Stimulated activated effector memory CD8-positive, alpha-beta T cell treated with anti-CD3 and anti-CD28 coated beads, Interleukin-12 subunit alpha, Interleukin-12 subunit beta, amount 100 ng/mL, for 72 hours (primary cell): ENCODE measurements at places on chromosomes 5 and 9.

GRCh38 chr5:36177715-36178523 lies 26.0 kb downstream of the SKP2 start:
- no peak for DNase-seq

GRCh38 chr5:169131616-169132301 lies 169.2 kb downstream of the SLIT3 start:
- DNase-seq, result no peak

DNA sequence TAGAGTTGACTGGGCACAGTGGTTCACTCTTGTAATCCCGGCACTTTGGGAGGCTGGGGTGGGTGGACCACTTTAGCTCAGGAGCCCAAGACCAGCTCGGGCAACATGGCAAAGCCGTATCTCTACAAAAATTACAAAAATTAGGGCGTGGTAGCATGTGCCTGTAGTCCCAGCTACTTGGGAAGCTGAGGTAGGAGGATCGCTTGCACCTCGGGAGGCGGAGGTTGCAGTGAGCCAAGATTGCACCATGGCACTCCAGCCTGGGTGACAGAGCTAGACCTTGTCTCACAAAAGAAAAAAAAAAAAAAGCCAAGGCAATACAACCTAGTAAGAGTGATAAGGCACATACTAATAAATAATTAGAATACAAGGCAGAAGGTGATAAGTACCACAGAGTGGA lies 15.8 kb downstream of the NLN start:
- no peak for DNase-seq

- DNase-seq, result no peak
Observed at GRCh38 chr9:14212697-14213420, 101.1 kb downstream of the NFIB start.

- DNase-seq, result no peak
Observed at GRCh38 chr9:134173127-134174072, 9.0 kb upstream of the RNU6ATAC start.

DNA sequence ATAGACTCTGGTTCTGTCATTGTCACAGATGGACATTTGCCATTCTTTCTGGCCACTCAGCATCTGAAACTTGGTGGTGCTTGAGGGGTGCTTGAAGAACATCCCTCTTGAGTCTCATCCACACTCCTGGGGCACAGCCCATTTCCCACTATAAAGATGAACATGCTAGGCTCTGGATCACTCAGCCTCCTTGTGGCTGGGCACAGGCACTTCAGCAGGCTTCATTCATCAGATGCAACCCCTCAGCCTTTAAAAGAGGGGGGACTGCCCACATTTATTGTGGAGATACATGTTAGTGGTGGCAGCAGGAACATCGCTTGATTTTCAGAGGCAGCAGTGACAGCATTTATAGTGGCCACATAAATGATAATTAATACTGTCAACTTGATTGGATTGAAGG lies 124.7 kb upstream of the NIPBL start:
- DNase-seq, result no peak

- DNase-seq, result no peak
Observed at GRCh38 chr5:82185851-82186250, 92.3 kb downstream of the RPS23 start.

DNA sequence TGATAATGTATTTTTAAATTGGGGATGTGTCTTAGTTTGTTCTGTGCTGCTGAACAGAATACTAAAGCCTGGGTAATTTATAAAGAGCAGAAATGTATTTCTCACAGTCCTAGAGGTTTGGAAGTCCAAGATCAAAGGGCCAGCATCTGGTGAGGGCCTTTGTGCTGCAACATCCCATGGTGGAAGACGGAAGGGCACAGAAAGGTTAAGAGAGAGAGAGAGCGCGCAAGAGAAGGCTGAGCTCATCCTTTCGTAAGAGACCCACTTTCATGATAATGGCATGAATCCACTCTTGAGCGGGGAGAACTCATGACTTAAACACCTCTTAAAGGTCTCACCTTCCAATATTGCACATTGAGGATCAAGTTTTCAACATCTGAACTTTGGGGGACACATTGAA lies 79.1 kb upstream of the GOLM1 start:
- DNase-seq, result no peak

GRCh38 chr5:54720341-54720740 lies 202.8 kb downstream of the SNX18 start:
- DNase-seq, result no peak

DNA sequence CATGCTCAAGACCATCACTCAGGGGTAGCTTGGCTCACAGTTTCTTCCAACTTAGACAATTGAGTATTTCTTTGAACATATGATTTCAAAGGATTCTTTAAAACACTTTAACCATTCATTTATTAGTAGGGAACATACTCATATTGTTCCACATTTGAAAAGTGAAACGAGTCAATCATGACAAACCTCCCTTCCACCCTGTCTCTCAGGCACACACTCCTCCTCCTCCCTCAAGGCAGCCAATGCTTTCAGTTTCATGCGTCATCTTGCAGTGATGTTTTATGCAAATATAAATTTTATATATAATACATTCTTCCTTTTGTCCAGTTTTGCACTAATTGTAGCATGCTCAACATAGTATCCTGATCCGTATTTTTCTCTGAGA lies 126.0 kb upstream of the BOD1 start:
- no peak for DNase-seq

- peak; percentile 34 for DNase-seq
Observed at GRCh38 chr9:126159430-126160060, 167.1 kb upstream of the MVB12B start.

GRCh38 chr9:110640736-110641135 lies 27.9 kb upstream of the MUSK start:
- no peak for DNase-seq

GRCh38 chr9:32631991-32632390 lies 3.5 kb downstream of the TAF1L start:
- DNase-seq, result no peak

GRCh38 chr5:149264439-149265067 lies 7.1 kb upstream of the AFAP1L1 start:
- DNase-seq, result peak; percentile 11

GRCh38 chr9:136052991-136053756 lies 41.9 kb downstream of the NACC2 start:
- no peak for DNase-seq

GRCh38 chr5:3110371-3110770 lies 358.9 kb upstream of the IRX2 start:
- no peak for DNase-seq

- no peak for DNase-seq
Observed at GRCh38 chr5:137328991-137329390, 170.1 kb downstream of the SPOCK1 start.

DNA sequence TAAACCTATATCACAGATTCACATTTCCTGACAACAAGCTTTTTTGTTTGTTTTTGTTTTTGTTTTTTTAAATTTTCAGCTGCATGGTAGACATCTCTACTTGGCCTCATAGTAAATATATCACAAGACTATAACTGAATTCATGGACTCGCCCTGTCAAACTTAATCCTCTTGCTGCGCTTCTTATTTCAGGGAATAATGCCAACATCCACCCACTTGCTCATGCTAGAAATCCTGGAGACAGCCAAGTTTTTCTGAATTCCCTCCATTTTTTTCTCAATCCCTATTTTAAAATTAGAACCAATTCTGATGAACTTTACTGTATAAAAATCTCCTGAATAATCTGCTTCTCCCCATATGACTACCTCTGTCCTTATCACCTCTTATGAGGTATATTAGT lies 283.6 kb upstream of the RPS23 start:
- DNase-seq, result no peak

DNA sequence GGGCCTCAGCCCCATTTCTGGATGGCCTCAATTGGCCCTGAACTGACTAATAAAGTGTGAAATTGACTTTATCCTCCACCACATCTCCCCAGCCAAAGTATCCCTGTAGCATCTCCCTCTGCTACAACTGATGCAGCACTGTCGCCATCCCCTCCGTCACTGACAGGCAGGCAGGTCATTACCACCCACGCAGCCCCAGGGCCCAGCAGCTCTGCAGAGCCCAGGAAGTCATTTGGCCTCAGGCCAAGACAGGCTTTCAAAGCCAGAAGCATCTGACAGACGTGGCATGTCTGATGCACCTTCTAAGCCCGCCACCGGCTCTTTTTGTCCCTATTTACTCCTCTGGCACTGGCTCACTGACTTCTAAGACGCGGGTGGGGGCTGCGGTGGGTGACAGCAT lies 65.3 kb downstream of the ARHGEF37 start:
- no peak for DNase-seq

GRCh38 chr5:112649882-112650281 lies 87.8 kb upstream of the APC start:
- no peak for DNase-seq

DNA sequence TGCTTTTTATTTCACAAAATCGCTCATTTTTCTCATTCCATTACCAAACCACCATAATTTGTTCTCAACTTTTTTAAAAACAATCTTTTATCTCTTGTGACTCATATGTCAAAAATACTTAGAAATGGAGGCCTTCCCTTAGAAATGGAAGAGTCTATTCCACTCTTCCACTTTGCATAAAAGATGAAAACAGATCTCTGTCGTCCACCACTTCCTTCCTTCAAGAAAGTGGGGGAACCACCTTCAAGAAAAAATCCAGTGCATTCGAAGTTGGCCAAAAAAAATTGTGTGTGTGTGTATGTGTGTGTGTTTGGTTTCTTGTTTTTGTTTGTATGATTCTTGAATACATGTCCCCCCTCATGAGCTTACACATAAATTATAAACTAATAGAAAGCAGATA lies 628.8 kb upstream of the DMAC1 start:
- DNase-seq, result no peak

GRCh38 chr5:58926541-58926935 lies 343.7 kb downstream of the RAB3C start:
- DNase-seq, result no peak

DNA sequence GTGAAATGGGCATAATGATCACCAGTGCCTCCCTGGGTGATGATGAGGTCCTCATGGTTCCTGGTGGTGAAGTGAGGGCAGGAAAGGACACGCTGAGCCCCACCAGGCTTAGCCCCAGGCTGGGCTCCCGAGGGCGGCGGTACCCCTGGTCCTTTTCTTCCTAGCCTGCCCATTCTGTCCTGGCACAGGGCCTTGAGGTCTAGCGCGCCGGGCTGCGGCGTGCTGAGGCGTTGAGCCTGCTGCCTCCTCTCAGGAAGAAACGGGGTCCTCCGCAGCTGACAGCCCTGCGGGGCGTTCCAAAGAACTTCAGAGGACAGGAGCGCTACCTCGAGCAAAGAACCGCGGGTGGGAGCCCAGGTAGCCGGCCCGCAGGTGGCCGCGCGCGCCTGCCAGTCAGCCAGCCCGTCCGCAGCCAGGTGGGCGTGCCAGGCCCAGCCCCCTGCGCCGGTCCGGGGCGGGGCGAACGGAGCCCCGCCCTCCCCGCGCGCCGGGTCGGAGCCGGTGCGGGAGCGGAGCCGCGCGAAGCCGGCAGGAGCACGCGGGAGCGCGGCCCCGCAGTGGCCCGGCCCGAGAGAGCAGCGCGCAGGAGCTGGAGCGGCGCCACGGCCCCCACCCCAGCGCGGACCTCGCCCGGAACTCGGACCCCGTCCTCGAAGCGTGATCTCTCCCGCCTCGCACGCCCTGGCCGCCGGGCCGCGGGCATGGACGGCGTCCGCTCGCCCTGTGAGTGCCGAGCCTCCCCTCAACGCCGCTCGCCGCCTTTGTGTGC lies at the start of gene WNK2:
Gene WNK2 (plus strand): TSS at position 477 of the 769 bp plus-strand sequence. CDS start 791 bp downstream, outside the sequence.
- DNase-seq, result peak; percentile 35

- DNase-seq, result no peak
Observed at GRCh38 chr5:37696190-37697021, 143.4 kb downstream of the GDNF start.

DNA sequence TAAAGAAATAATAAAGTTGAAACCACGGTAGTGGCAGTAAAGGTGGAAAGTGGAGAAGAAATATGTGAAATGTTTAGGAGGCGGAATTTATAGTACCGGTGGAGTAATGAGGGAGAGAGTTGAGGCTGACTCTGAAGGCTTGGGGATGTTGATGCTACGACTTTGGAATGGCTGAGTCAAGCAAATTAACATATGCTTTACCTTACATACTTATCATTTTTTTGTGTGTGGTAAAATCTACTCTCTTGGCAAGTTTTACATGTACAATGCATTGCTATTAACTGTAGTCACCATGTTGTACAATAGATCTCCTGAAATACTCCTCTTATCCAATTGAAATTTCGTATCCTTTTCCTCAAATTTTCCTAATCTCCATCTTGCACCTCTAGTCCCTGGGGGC lies 179.0 kb downstream of the TAF11L14 start:
- no peak for DNase-seq

DNA sequence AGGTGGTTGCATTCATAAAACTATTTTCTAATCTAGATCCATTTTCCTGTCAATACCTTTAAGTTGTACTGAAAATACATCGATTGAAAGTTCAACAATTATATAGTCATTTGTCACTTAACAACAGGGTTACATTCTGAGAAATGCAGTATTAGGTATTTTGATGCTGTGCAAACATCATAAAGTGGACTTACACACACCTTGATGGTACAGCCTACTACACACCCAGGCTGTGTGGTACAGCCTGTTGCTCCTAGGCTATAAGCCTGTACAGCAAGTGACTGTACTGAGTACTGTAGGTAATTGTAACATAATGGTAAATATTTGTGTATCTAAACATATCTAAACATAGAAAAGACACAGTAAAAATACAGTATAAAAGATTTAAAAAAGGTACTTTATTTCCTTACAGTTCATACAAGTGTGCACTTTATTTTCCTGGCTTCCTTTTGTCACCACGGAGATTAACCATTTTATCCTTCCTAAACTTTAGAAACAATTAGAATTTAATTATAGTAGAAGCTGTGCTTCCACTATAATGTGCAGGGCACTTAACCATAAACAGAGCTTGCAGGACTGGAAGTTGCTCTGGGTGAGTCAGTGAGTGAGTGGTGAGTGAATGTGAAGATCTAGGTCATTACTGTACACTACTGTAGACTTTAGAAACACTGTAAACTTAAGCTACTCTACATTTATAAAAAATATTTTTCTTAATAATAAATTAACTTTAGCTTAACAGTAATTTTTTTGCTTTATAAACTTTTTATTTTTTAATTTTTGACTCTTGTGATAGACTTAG lies 42.9 kb upstream of the MEF2C start:
- no peak for DNase-seq

GRCh38 chr5:107294211-107294550 lies 376.6 kb downstream of the EFNA5 start:
- no peak for DNase-seq

- no peak for DNase-seq
Observed at GRCh38 chr9:97511655-97512427, 10.4 kb downstream of the TMOD1 start.
